ENCODE measurements at places on chromosomes 2 and 18.

- DNase-seq = no peak
These were observed 174.8 kb upstream of the COPS8 start for GRCh38 chr2:236910781-236911495.

DNA sequence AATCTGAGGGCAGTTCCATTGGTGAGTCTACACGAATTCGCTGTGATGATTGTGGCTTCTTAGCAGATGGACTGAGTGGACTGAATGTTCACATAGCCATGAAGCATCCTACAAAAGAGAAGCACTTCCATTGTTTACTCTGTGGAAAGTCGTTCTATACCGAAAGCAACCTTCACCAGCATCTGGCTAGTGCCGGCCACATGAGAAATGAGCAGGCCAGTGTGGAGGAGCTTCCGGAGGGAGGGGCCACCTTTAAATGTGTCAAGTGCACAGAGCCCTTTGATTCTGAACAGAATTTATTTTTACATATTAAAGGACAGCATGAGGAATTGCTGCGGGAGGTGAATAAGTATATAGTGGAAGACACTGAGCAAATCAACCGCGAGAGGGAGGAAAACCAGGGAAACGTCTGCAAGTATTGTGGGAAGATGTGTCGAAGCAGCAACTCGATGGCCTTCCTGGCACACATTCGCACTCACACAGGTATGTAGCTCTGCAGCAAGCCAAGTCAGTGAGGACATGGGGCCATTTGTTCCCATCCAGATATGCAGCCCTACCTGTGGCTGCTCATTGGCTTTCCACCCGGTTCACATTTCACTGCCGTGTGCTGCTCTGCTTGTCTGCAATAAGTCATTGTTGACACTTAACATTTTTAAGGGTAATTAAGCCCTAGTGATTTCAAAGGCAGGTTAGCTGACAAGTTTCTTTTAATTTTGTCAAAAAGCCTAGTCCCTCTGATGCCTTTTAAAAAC is 37.7 kb downstream of the ZNF407 start:
- no peak for DNase-seq

DNA sequence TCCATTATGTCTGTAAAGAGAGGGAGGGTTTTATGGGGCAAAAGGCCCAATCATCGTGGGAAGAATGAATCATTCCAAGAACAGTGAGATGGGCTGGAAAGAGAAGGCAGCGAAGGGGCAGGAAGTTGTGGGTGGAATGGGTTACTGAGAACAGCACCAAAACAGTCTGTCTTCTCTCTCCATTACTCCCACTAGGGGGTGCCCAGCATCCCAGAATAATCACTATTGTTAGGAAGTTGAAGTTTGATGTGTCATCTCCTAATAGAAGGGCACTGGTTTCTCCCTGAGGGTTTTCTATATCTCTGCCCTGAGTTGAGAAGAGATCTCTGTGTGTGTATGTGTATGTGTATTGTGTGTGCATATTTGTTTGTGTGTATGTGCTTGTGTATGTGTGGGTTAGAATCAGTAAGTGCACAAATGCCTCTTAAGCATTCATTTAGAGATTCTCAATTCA is 76.6 kb upstream of the MAP4K3 start:
- DNase-seq = no peak

- DNase-seq = no peak
These were observed 119.1 kb downstream of the UXS1 start for GRCh38 chr2:106075048-106075447.

DNA sequence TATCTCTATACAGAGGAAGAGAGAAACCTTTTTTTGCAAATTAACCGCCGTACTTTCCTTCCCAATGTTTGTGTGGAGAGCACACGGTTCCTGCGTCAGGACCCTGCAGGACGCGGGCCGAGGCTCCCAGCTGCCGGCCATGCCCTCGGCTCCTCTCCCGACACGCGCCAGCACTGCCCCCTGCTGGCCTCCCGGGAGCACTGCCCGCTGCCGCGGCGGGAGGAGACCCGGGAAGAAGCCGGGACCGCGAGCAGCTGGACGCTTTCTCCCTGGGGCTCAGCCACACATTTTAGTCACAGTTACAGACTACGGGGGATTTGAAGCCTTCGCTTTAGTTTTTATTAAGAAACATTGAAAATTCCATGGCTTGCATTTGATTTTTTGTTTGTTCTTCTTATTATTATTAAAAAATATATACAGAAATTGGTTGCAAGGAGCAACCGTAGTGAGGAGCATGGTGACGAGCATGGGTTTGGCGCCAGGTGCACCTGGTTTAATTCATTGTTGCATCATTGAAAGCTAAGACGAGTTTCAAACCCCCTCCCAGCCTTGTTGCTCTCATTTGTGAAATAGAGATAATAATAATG is 401.2 kb downstream of the GALR1 start:
- DNase-seq = peak; percentile 27

GRCh38 chr2:110843496-110843895 is 111.1 kb downstream of the ACOXL start:
- no peak for DNase-seq
